Stimulated activated CD8-positive, alpha-beta memory T cell treated with anti-CD3 and anti-CD28 coated beads, Interleukin-4, amount 100 ng/mL, for 24 hours (primary cell): ENCODE measurements at places on chromosomes 5 and 9.

DNA sequence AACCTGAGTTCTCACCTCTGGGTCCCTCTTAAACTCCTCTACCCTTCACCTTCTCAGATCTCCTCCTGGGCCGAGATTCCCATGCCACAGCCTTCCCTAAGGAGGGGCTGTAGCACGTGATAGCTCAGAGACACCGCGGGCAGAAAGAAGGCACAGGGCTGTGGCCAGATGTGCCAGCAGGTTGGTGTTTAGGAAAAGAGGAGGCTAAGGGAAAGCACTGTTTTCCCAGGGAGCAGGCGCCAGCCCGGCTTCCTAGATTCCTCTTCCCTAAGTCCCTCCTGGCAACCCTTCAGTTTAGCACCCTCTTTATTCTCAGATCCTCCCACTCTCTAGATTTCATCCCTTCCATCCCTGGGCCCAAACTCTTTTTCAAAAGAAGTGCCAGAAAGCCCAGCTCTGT lies 59.4 kb upstream of the CCNG1 start:
- DNase-seq: no peak

GRCh38 chr5:129696636-129697035 lies 51.3 kb upstream of the MINAR2 start:
- no peak for DNase-seq

DNA sequence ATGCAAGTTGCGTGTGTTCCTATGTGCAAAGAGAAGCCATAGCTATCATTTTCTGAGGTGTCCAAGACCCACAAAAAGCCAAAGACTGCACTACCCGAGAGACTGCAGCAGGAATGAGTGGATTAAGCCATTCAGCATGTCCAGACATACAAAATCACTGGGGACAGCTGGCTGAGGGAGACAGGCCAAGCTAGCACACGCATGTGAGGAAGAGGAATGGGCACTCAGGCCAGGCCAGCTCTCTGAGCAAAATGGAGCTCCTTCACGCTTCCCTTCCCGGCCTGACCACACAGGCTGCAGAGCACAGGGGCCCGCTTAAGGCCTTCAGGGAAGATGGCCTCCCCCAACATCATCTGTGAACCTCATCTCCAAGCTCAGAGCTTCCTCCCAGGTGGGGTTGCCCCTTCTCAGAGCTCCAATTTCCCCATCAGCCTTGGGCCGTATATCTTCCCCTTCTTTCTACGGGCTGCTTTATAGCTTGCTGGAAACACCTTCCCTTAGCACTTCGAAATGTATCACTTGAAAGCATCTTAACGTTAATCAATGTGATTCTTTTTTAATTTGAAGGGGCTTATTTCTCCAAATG lies 8.4 kb downstream of the DCANP1 start:
- DNase-seq: no peak

DNA sequence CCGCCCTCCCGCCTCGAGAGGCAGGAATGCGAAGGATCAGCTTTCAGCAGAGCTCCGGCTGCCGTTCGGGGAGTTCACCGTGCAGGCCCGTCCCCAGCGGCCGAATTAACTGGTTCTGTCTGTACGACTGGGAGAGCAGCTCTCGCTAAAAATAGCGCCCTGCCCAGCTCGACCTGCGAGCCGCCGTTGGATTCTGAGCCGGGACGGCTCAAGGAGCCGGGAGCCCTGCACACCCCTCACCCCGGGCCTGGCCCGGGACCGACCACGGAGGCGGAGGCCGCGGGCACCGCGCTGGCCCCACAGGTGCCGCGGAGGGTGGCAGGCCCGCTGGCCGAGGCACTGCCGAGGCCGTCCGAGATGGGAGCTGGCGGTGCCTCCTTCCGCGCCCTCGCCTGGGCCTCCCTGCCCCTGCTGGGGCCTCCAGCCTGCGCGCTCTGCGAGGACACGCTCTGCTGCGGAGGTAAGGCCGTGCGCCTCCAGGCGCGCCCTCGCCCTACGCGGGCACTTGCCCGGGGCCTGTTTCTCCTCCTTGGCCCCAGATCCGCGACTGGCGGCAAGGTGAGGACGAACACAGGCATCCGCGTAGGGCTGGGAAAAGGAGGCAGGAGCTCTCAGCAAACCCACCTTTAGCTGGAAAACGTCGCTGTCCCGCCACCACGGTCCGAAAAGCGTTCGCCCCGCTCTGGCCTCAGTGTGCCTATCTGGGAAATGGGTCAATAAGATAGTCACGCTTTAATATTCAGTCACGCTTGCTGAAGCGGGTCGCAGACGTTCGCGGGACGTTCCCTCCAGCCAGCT lies 53.1 kb upstream of the DAB2IP start:
- DNase-seq: no peak

DNA sequence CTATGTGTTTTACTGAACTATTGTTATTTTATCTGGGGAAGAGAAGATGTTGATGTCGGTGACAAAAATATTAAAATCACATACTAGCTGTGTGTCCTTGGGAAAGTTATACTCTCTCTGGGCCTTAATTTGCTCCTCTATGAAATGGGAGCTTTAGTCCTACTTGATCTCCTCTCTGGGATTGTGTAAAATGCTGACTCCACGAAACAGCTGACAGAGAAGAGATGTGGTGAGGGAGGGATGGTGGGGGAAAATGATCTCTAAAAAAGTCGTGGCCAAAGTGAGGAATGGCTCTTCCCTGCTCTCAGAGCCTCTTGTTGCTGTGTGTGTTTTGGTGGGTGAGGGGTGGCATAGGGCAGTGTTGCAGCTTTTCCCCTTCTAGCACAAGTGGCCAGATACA lies 173.7 kb downstream of the MELK start:
- no peak for DNase-seq

DNA sequence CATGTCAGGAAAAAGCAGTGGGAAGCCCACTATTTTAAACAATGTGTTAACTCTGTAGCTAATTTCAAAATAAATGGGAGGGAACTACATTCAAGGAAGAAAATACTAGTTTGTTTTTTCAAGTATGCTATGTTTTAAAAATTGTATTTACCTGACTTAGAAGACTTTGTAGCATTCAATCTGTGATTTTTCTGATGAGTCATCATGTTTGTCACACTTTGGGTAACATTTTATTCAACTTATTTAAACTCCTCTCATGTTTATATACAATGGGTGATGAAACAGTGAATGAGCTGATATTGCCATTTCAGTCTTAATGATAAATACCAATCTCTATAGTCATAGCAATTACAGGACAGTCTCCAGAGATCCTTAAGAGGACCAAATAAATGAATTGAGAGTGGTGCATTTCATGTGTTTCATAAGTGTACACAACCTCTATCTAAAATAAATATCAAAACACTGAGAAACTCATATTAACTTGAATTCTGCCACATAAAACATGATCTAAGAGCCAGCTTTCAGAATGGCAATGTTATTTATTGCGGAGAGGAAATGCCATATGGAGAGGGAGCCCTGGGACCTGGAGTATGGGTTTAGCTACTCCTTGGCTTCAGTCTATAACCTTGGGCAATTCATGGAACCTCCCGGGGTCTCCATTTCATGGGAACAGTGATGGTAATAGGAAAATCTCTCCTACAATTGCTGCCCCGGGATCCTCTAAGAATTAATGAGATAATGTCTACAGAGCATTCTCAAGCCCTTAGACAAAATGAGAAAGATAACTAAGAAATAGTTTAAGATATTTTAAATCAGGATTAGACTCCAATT lies 913.9 kb downstream of the TLE4 start:
- DNase-seq: no peak

DNA sequence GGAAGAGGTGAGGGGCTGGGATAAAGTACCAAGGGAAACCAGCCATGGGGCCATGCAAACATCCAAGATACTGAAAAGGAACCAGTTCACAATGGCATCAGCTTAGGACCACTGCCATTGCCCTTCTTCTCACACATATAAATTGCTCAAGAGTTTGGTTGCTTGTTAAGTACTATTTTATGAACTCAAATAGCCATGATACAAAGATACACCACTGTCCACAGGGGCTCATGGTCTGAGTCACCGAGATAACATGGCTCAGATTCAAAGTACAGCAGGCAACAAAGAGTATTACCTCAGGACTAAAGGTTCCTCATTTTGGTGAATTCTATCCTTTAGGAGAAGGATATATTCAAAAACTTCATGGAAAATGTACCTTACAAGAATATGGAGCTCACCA lies 55.6 kb downstream of the FANCC start:
- no peak for DNase-seq

DNA sequence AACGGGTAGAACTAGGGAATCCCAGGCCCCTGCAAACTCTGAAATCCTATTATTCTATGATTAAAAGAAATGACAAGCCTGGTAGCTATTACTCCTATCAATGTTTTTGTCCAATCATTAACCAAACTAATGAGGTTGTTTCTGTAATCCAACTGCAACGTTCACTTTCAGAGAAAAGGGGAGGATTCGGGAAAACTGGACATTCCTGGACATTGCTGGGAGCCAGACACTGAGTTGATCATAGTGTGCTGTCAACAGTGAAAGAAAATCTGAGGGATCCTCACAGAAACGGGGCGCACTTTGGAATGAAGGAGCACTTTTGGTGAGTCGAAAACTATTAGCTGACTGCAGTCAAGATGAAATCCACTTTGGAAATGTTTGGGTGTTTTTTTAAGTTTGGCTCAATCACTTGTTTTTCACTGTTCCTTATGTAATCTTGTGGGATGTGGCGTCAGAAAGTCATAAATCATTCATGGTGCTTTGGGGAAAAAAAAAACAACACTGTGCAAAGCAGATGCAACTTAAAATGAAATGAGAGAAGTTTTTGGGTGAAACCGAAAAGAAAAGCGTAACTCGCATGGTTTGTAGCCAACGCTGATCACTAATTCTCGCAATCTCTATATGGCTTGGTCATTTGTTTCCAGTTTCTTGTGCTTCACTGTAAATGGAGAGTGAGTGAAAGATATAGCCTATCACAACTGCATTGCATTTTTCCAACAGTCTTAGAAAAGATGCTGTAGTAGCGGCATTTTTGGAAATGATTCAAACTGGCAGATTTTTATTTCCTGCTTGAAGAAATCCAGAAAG lies 51.2 kb upstream of the ADRA1B start:
- DNase-seq: no peak

- DNase-seq: no peak
These were observed 17.4 kb downstream of the C5orf15 start for GRCh38 chr5:133950821-133951612.

- no peak for DNase-seq
These were observed 99.8 kb upstream of the SPATA31C2 start for GRCh38 chr9:88237991-88238571.

DNA sequence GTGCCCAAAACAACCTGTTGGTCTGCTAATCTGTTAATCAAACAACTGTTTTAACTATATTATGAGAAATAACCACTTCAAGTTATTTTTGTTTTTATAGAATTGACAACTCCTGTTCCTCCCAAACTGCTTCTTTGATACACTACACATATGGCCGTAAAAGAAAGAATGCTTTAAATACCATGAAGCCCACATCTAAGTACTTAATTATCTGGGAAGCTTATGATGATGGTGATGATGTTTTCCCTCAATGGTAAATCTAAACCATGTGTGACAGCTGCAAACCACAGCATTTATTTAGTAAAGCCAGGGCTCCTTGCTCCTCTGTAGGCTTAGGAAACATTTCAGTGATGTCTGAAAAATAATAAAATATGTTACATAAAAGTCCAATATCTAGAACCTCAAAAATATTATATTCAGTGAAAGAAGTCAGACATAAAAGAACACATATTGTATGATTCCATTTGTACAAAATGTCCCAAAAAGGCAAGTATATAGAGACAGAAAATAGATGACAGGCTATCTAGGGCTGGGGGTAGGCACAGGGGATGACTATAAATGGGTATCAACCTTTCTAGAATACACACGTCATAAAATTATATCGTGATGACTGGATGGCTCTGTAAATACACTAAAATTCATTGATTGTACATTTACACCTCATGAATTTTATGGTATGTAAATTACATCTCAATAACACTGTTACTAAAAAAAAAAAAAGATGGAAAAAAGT lies 154.1 kb downstream of the EFNA5 start:
- no peak for DNase-seq

DNA sequence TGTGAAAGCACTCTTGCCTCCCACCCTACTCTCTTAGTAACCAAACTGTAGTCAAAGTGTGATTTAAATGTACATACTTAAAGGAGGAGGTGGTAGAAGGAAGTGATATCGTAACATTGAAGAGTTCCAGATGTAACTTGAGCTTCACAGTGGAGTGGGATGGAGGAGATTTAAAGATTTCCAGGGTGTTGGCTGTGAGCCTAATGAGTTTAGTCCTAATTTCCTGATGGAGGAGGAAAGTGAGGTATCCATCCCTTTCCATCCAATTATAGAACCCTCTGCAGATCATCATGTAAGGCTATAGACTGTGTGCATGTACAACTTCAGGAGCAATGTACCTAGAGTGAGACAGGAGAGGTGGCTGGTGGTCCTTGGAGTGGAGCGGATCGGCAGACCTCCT lies 1163.9 kb upstream of the SEMA6A start:
- no peak for DNase-seq

DNA sequence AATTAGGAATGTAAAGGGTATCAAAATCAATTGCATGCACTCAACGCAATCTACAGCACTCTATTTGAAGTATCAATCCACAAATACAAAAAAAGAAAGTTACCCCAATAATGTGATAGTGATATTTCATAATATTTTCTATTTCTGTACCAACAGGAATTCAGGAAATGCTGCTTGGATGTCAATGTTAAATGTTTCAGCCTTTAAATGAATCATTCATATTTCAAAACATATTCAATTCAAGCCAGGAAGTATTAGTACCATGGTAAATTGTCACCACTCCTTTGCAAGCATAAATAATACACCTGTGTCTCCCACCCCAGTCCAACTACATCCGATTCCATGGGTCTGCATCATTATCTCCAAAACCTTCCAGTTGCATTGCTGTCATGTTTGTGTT lies 1185.5 kb upstream of the CDH18 start:
- no peak for DNase-seq

DNA sequence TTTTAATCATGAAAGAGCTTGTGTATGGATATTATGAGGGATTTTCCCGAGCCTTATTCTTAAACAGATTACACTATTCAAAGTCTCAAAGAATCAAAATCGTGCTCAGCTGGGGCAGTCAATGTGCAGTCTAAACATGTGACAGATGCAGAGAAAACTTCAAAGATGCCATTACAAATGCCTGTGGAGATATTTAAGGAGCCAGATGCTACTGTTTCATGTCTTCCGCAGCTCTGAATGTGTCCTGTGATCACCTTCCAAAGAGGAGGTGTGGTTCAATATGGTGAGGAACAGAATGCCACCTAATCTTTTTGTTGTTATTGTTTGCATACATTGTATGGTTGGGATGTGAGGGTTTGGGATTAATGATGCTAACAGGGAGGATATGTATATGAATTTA lies 593.3 kb upstream of the ARRDC3 start:
- DNase-seq: no peak

DNA sequence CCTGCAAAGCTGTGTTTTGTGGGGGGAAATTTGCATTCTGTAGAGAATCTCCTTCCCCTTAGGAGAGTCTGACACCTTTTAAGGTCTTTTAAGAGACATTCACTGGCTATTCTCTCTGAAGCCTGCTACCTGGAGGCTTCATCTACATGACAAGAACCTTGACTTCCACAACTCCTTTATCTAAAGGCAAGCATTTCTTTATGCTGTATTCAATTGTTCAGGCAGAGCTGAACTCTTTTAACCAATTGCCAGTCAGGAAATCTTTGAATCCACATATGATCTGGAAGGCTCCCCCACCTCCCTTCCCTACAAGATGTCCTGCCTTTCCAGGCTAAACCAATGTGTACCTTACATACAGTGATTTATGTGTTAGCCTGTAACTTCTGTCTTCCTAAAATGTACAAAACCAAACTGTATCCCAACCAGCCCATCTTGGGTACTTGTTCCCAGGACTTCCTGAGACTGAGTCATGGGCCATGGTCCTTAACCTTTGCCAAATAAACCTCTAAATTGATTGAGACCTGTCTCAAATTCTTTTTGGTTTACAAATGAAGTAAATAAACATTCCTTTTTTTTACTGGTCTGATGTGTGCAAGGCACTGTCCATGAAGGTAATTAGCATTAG lies 9.9 kb downstream of the C9orf85 start:
- DNase-seq: no peak
